ENCODE measurements at places on chromosomes 1 and 21.

- DNase-seq: no peak
Measured at GRCh38 chr1:160232911-160233310, 27.7 kb downstream of the PEA15 start.

- no peak for DNase-seq
Measured at GRCh38 chr1:205500240-205501233, 3.9 kb upstream of the CDK18 start.

DNA sequence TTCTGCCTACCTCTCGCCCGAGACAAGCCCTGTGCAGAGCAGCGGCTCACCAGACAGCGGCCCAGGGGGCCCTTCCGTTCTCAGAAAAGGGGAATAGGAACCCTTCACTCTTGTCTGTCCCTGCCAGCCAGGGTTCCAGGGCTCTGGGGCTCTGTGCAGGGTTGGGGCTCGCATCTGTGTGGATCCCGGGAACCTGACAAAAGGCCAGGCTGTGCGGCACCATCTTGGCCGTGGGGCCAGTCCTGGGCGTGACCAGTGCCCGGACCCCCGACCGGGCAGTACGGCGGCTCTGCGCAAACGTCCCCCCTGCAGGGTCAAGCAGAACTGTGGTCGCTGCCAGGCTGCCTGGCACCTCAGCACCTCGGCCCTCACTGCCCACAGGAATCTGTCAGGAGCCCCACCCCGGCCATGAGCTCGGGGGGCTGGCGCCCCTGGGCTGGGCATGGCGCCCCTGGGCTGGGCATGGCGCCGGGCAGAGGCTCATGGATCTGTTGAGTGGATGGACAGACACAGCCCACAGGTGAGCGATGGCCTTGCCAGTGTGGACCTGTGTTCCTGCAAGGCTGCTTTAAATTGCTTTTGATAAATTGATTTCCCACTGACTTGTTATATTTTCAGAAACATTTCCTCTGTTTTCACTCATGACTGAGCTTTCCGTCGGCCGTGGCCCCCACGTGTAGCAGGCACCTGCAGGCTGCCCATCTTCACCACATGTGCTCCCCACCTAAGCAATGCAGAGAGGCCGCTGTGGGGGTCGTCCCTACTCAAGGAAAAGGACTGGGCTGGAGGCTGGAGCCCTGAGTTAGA is 59.0 kb downstream of the SLX9 start:
- DNase-seq: no peak

GRCh38 chr1:204272505-204272904 is 58.7 kb upstream of the GOLT1A start:
- no peak for DNase-seq

GRCh38 chr1:160548960-160549664 is 26.1 kb upstream of the SLAMF6 start:
- no peak for DNase-seq

GRCh38 chr1:19645411-19646251 is 1.5 kb downstream of the NBL1 start:
- DNase-seq: no peak

DNA sequence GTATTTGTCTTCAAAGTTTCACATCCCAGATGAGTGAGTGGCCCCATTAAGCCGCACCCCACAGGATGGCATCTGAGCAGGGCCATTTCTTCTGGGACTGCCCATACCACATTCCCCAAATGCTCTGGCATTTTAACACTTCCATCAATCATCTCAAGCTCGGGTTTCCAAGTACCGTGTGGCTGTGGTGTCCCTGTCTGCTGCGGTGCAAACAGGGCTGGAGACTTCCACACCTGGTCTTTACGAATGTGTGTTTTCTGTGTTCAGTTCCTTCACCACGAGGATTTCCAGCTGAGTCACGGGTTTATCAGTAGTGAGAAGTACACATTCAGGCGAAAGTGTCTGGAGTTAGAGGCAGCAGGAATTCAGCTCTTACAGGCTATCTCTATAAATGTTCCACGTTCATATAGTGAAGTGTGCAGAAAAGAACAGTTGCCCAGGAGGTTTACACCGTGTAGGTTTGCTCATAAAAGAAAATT is 195.2 kb downstream of the RHOU start:
- no peak for DNase-seq

DNA sequence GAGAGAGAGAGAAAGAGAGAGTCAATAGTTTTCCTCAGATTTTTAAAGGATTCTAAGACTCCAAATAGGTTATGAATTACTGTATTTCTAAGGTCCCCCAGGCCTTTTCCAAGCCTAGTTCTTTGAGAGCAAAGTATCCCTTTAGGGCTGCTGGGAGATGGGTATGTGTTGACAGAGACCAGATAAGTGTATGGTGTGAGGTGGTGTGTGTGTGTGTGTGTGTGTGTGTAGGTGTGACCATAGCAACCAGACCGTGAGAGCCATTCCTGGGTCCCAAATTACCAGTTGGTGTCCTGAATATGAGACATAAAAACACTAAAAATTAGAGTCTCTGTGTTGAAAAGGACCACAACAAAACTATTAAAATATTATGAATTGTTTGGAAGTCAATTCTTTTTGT is 41.7 kb upstream of the DNAJC6 start:
- no peak for DNase-seq

DNA sequence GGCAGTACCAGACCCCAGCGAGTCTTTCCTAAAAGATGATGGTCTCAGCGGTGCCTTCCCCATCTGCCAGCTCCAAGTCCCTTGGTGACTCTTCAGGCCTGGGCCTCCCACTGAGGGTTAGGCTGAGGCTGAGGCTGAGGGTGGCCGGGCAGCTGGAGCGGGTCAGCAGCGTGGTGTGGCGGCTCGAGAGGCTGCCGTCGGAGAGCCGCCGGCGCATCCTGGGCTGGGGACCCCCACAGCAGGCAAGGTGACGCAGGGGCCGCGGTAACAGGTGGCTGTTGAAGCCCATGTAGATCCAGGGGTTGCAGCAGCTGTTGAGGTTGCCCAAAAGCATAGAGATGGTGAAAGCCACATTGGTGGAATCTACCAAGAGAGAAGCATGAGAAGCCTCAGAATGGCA is 7.0 kb downstream of the AVPR1B start:
- no peak for DNase-seq

- DNase-seq: no peak
Measured at GRCh38 chr1:208031316-208031931, 120.5 kb upstream of the CD34 start.

DNA sequence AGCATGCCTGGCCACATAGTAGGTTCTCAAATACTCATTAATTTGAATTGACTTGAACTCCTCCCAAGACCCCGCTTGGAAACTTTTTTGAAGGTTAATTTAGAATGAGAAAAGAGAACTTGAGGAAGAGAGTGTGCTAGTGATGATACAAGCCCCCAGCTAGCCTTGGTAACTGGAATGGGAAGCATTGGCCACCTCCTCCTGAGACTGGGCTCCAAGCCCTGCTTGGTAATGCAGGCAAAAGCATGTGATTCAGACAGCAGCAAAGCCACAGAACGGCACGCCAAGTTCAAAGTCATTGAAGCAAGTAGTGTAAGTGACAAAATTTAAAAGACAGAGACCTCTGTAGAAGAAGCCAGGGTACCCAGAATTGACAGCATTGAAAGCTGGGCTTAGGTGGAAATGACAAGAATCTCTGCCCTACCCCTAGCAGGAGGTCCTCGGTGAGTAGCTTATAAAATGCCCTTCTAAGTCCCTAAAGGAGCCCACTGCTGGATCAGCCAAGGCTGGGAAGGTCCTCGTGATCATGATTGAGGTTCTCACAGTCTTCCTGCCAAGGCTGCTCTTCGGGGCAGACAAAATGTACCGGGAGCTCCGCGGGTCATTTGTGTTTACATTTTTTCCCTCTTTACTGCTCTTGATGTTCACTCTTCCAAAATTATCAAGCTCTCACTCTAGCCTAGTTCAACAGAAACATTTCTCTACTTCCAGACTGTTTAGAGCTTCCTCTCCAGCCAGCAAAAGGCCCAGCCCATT is 99.4 kb downstream of the TSEN15 start:
- DNase-seq: no peak

GRCh38 chr1:173208146-173208545 is 1.0 kb upstream of the TNFSF4 start:
- DNase-seq: no peak

- no peak for DNase-seq
Measured at GRCh38 chr1:50471967-50472366, 48.7 kb upstream of the DMRTA2 start.

DNA sequence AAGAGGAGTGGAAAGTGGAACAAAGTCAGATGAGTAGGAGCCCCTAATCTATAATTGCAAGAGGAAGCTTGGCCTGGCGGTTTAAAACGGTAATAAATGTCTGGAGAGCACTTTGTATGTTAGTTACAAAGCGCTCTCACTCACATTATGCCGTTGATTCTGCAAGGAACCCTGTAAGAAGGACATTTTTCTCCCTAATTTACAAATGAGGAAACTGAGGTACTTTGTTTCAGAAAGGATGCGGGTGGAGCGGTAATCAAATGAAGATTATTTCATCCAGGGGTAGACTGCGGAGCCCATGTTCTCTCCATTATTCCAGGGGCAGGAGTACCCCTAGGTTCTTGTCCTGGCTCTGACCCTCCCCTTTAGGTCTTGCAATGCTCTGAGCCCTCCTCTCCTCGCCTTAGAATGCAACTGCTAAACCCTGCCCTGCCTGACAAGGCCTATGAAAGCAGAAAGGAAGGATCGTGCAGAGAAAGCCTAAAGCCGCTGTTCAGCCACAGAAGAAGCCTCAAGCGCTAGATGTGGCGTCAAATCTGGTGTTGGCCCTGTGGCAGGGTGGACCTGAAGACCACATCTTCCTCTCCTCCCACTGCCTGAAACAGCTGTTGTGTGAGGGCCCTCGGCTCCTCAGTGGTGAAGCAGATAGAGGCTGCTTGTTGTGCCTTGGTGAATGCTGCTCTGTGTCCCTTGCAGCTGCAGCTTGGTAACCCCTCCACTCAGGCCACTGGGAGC is 588 bp upstream of the PACC1 start:
- no peak for DNase-seq

GRCh38 chr1:111956155-111956771 is 33.2 kb downstream of the KCND3 start:
- DNase-seq: no peak

GRCh38 chr1:101325144-101325543 is 88.3 kb downstream of the S1PR1 start:
- no peak for DNase-seq

GRCh38 chr1:203870245-203870644 is 8.8 kb downstream of the SNRPE start:
- no peak for DNase-seq

GRCh38 chr21:46294647-46295176 is 8.6 kb downstream of the YBEY start:
- no peak for DNase-seq

DNA sequence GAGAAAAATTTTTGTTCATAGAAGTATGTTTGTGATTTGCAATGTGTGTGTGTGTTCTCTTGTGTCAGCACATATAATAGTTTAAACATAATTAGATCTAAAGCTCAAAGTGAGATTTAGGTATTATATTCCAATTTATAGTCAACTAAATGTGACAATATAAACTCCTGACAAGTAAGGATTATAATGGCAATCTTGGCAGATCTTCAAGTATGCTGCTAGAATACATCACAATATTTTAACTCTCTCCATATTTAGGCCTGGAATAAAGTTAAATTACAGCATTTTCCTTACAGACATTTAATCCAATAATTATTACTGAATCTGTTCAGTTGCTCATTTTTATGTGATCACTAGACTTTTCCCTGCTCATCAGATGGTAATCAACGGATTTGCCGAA is 65.8 kb downstream of the LYPLAL1 start:
- DNase-seq: no peak

GRCh38 chr1:59375321-59376220 is 78.7 kb downstream of the FGGY start:
- no peak for DNase-seq

GRCh38 chr1:158952416-158952815 is 21.1 kb downstream of the PYHIN1 start:
- DNase-seq: no peak

- DNase-seq: no peak
Measured at GRCh38 chr1:117127795-117128194, 6.2 kb upstream of the TRIM45 start.

GRCh38 chr1:8711151-8711550 is 106.3 kb downstream of the RERE start:
- no peak for DNase-seq

DNA sequence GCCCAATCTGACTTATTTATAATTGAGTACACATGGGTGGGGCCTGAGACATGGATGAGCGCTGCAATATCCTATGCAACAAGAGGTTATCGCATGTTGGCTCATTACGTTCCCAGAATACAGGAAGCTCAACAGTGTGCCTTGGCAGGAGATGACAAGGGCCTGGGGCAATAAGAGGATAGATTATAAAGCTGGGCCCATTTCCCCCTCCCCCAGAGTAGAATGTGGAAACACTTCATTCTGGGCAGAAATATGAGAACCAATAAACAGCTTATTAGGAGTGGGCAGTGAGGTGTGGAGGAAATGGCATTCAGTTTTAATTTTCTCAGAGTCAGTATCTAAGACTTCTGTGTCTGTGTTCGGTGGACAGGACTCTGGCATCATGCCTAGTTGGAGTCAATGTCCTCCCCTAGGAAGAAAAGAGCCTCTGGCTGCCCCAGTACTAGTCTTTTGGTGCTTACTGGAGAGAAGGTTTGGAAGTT is 92.8 kb downstream of the PIK3R3 start:
- no peak for DNase-seq

- no peak for DNase-seq
Measured at GRCh38 chr1:248697907-248698306, 4.7 kb downstream of the OR14I1 start.

DNA sequence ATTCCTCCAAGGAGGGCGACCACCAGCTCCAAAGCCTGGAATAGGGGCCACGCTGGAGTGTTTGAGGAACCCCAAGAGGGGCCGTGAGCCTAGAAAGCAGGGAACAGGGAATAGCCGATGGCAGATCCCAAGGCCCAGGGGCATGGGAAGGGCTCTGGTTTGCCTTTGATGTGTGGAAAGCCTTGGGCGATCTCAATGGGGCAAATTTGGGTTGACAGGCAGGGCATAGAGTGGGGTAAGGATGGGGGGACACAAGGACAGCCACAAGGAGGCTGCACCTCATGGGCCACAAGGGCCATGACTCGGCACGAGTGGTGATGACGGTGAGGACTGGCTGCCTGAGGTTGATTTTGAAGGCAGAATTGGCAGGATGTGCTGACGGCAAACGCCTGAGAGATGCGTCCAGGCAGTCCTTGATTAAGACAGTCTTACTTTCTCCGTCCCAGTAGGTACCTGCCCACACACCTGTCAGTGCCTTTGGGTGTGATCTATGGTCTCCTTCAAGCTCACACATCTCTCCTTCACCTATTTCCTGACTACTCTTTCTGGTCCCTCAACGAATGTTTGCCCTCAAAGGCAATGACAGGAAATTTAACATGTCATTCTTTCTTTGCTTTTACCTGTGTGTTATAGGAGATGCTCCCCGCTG is 2.0 kb upstream of the TMPRSS3 start:
- no peak for DNase-seq

All from pancreas (tissue), 10 donors.